Erythroblast (primary cell): ENCODE measurements at places on chromosomes 1 and 21.

- no peak for DNase-seq
Observed at GRCh38 chr1:19445417-19446342, 39.7 kb downstream of the CAPZB start.

DNA sequence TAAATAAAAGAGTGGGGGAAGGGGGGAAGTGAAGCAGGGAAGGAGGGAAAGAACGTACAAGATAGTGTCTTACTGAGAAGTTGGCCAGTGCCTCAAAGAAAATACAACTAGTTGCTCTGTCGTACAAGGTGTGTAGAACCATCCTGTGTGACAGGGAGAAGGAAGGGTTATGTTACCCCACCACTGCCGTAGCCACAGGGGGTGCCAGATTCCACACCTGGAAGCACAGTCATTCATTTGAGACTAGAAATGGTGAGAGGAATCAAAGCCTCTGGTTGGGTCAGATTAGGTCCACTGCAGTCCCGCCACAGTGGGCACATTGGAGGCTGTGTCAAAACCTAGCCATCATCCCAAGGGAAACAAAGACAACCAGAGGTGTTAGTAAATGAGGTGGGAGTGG, 2.7 kb upstream of the ERI3 start:
- no peak for DNase-seq

DNA sequence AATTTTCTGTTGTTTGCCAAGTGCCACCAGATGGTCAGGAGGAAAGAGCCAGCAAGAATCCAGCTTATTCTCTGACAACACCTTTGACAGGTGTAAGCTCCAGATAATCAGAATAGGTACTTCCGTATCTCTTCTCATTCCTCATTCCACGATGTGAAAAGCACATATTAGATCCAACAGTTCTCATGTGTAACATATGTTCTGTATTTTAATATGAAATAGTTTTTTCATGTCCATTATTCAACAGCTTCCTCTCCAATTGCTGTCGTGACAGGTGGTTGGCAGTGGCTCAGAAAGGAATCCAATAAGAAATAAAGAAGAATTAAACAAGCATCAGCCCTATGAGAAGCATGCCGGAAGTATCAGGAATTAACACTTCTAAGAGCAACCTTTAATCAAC, 1624.7 kb downstream of the MRPL39 start:
- DNase-seq, result no peak

- DNase-seq, result peak; percentile 55
Observed at GRCh38 chr1:44707959-44708831, 22.8 kb downstream of the RNU5D-1 start.

- no peak for DNase-seq
Observed at GRCh38 chr21:37101384-37101783, 28.3 kb downstream of the TTC3 start.

- peak; percentile 23 for DNase-seq
Observed at GRCh38 chr1:94039871-94040569, 80.9 kb downstream of the ABCA4 start.

DNA sequence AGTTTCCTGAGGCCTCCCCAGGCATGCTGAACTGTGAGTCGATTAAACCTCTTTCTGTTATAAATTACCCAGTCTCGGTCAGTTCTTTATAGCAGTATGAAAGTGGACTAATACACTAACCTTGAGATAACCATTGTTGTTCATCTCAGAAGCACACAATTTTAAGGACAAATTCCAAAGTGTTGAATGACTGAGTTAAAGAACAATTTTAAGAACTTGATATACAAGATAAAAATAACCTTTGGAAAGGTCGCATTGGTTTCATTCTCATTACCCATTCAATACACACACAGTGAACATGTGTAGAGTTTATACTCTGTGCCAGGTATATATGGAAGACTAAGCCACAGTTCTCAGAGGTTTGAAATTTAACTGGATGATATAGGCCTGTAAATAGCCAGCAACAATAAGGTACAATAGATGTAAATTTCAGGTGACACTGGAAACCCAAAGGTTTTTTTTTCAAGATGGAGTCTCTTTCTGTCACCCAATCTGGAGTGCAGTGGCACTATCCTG, 19.1 kb upstream of the SRSF10 start:
- DNase-seq, result no peak

- DNase-seq, result peak; percentile 35
Observed at GRCh38 chr1:153536671-153537375, 1.0 kb upstream of the S100A6 start.

DNA sequence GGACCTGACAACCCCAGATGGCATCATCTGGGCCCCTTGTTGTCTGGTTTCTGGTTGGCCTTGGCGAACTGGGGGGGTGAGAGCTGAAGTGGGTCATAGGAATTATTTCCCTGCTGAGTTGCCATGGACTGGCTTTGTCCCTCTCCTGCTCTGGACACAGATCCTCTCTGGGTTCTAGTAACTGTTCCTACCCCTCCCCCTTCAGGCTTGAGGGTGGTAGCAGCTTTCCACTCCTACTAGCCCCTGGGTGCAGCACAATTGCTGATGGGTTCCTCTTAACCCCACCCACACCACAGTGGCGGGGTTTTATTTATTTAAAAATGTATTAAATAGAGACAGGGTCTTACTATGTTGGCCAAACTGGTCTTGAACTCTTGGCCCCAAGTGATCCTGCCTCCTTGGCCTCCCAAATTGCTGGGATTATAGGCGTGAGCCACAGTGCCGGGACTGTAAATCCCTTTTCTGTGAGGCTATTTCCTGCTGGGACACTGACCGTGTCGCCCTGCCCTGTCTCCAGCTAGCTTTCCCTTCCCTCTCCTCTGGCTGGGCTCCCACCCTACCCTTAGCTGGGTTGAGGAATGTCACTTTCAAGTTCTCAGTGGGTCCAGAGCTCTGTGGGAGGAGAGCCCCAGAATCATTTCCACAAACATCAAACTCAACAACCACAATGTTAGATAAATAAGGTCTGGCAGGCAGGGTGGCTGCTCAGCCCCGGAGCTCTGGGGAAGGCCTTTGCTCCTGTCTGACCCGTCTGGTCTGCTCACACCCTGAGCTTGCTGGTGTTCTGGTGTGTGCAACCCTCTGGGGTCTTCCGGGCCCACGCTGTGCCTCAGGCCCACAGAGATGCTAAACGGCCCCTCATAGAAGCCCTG, 112.7 kb upstream of the WNT4 start:
- no peak for DNase-seq

DNA sequence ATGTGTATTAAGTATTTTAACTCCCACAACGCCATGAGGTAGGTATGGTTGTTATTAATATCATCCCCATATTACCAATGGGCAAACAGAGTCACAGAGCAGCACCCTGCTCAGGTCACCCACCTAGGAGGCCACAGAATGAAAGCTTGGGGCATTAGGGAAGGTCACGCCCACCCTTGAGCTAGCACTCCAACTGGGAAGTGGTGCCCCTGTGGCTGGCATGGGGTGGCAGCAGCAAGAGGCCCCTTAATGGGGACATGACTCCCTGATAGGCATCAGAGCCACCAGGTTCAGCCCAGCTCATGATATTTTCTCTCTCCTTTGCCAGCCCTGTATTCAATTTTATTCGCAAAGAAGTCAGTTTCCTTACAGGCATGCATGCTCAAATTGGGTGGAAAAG, 90.6 kb downstream of the DMRTB1 start:
- DNase-seq, result no peak
